B cell (primary cell): ENCODE measurements at places on chromosomes 16 and 17. TPM values are rescaled to one million over a fixed set of nuclear protein-coding genes. Genes with fewer than 3 reads are reported as not detected.

- DNase-seq = no peak
Observed at GRCh38 chr17:37019117-37019740, 70.5 kb downstream of the AATF start.

DNA sequence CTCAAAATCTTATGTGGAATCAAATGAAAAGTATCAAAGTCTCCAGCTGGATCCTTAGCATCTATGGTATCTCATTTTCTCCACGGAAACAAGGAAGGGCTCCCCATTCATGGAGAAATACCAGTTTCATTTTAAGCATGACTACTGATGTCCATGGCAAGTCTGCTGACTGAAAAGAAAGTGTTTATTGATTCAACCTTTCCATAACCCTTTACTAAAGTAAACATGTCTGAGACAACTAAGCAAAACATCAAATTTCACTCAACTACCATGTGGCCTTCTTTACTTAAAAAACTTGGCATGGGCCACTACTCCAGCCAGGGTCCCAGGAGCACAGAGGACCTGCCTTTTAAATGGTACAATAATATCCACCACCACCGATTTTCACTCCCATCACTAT, 928.0 kb upstream of the SOX9 start:
- DNase-seq = no peak

DNA sequence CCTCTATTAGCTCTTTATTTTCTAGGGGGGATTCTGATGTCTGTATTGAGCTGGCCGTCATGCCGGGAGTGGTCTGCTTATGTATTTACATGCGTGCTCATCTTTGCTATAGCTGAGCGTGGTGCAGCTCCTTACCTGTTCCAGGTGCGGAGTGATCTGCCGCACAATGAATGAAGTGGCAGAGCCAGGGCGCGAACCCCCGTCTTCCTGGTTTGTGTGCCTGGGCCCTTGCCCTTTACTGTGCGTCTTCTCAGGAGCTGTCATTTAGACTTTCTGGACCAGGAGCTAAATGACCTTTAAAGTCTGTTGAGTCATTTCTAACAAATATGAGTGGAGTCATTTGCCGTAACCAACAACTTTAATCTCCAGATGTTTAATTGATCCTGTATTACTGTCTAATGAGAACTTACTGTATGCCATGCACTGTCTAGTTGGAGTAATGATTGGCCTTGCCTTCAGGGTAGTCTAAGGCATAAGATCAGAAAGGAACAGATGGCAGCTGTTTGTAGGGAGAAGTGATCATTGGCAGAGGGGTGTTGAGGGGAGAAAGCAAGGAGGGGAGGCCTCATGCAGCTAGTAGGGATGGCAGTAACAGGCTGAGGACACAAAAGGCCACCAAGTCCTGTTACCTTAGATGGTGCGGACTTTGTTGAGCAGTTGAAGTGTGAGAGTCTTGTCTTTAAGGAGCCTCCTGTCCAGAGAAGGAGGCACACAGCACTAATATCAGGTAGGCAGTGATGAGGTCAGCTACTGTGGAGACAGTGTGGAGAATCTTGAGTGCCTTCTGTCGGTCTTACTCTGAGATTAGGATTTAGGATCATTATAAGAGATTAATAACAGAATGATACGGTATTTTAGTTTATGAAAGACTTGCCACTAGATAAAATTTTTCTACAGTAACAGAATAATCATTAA, 53.9 kb downstream of the USP10 start:
- DNase-seq = peak; percentile 18

- no peak for DNase-seq
Observed at GRCh38 chr17:74819801-74820436, 39.8 kb downstream of the GRIN2C start.

The MT1A gene
- not detected in 2 replicates for polyA plus RNA-seq

- no peak for DNase-seq
Observed at GRCh38 chr17:17050346-17051345, 8.4 kb downstream of the MPRIP start.

GRCh38 chr16:62190426-62190825, 154.2 kb upstream of the CDH8 start:
- DNase-seq = no peak

GRCh38 chr16:28597692-28598261, 927 bp upstream of the SULT1A2 start:
- DNase-seq = no peak

DNA sequence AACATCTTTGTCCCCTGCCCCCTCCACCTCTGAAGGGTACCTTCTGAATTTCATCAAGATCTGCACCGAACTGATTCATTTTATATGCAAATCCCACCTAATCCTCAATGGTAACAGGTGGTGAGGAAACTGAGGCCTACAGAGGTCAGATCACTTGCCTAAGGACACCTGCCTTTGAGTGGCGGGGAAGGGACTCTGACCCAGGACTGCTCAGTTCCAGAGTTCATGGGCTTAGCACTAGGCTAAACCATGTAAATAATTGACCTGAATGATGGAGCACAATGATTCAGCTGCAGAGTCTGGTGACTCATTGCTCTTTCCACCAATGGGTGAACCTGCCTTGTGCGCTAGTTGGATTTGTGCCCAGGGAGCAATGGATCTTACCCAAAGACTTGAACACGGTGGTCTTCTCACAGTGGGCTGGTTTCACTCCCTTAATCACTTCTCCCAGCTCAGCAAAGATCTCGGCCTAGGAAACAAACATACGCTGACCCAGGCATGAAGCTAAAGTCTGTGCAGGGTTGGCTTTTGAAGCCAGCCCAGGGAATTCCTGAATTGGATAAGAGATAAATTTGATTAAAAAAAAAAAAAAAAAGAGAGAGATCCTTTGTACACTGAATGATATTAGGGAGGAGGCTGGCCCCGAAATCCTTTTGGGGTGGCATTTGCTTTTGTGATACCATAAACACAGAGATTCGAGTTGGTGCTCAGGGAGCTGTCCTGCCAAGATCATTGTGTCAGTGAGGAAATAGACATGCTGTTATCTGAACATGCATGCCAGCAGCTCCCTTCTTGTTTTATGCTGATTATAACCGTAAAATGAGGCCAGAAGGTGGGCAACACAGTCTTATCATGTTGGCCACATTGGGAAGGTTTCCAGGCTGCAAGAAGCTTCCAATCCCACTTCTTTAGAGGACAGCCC, 17.0 kb downstream of the CRYM start:
- no peak for DNase-seq

The SLC52A1 gene
- polyA plus RNA-seq = not detected in 2 replicates

The UTS2R gene
- polyA plus RNA-seq = 0.86 and 0.88 TPM in 2 replicates

- peak; percentile 17 for DNase-seq
Observed at GRCh38 chr17:45394091-45394490, 38.6 kb downstream of the ARHGAP27 start.

- DNase-seq = peak; percentile 61
Observed at GRCh38 chr16:4372578-4373355, 1.1 kb downstream of the VASN start.

- DNase-seq = peak; percentile 60
Observed at GRCh38 chr16:30786936-30787612, at the start of gene ZNF629. TSS of gene ZNF629 (minus strand) at chr16:30787205. CDS start at chr16:30784482, 2,723 bp downstream.

DNA sequence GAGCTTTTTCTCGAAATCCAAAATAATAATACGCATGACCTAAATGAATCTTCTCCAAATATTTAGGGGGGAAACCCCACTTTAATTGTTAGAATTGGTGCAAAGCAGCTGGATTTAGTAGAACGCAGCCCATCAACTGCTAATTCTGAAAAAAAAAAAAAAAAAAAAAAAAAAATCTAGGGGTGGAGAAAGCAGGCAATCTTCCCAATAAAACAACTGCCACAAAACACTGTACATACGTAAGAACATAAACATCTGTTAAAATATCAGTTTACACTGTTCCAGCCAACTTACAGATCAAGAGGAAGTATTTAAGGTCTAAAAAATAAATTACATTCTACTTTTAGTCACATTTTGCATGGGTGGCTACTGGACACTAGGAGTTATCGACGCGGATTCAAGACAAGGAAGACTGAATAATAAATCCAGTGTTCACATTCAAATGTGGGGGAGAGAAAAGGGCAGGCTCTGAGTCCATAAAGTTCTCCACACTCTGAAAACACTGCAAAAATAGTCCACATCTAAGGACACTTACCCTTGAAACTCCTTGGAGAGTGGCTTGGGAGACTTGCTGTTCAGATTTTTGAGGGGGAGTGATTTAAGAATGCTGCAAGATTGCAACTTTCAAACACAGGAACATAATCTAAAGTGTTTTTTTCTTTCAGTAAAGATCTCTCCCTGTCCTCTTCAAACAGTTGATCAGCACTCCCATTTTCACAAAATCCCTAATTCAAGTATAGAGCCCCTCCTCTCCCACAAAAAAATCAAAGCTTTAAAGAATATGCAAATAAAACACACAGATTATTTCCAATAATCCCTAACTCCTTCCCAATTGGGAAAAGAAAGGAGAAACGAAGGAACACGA, 1.3 kb downstream of the APPBP2 start:
- DNase-seq = no peak

GRCh38 chr16:29995324-29995910, at the start of gene HIRIP3:
TSS of gene HIRIP3 (minus strand) at chr16:29995617. CDS start at chr16:29995605, 12 bp downstream.
- peak; percentile 93 for DNase-seq

DNA sequence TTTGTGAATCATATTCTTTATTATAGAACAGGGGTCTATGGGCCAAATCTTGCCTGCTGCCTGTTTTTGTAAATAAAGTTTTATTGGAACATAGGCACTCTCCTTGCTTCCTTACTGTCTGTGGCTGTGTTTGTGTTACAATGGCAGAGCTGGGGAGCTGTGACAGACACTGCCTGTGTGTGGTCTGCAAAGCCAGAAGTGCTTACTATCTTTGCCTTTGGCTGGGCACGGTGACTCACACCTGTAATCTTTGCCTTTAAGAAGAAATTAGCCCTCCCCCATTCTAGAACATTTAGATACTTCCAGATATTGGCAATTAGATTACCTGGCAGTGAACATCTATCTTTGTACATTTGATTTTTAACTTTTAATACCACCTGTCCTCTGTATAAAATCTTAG, 308.3 kb downstream of the FOXL1 start:
- DNase-seq = no peak

DNA sequence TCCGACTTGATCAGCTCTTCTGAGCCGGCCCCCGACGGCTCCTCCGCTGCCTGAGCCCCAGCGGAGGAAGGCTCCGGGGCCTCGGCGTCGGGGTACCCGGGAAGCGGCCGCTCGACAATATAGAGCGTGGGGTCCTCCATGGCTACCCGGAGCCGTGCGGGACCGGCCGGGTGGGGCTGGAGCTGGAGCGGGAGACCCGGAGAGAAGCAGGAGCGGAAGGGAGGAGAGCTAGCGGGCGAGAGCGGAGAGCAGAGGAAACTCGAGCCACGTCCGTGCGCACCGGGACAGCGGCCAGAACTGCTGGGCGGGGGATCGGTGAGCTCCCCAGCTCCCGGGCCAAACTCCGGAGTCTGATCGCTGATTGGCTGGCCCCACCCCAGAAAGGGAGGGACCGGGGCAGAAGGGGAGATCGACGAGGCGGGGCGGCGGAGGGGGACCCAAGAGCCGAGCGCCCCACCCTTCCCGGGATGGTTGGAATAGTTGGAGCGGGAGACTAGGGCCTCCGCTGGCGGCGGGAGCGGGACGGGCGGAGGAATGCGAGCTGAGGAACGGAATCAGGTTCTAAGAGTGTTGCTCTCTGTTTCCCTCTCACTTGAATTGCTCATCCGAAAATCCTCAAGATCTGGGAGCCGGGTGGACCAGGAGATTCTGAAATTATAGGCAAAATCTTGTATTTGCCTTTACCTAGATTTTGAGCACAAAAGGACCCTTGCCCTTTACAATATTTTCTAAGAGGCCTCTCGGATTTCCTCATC, at the start of gene CAVIN1:
Gene CAVIN1, minus strand, starts transcription at position 299 of the 755 bp plus-strand sequence. Its CDS starts 159 bp downstream, at position 140.
- DNase-seq = no peak

GRCh38 chr17:49545007-49545660, 30.5 kb upstream of the NXPH3 start:
- no peak for DNase-seq

DNA sequence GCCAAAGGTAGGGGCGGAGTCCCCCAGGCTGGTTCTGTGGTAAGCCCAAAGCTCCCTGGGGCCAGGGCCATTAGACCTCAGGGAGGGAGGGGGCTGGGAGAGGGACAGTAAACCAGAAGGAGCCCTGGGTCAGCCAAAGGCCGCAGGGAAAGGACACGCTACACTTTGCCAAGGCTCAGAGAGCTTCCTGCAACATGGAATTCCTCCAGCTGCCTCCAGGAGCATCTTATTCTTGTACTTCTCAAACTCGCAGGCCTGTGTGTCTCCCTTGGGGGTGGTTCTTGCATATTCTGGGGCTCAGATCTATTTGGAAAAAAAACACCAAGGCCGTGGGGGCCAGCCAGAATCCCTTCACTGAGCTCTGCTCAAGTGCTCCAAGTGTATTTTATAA, 25.1 kb downstream of the AKAP1 start:
- DNase-seq = no peak

GRCh38 chr16:64870859-64871258, 251.0 kb downstream of the CDH11 start:
- DNase-seq = no peak

DNA sequence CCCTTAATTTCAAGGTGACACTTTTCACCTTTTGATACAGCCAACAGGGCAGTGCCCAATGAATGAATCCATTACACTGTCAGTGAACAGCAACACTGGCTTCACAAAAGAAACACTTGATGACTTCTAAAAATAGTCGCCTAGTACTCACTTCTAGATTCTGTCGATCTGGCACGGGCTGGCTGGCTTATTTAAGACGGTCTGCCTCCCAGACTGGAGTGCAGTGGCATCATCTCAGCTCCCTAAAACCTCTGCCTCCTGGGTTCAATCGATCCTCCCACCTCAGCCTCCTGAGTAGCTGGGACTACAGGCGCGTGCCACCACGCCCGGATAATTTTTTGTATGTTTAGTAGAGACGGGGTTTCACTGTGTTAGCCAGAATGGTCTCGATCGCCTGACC, 1.9 kb downstream of the NDUFAB1 start:
- DNase-seq = no peak

DNA sequence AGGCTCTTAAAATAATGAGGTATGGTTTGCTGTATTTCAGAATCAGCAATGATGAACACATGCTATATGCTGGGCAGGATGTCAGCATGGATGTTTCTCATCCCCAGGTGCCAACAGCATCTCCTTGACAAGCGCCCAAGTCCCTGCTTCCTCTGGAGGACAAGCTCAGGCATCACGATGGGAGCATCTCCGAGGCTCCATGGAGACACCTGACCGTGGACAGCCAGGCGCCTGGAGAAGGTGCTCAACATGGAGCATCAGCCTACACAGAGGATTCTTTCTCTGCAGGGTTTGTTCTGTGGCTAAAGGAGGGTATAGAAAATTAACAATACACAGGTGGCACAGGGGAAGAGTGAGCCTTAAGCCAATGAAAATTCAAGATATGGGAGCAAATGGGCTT, 72.1 kb downstream of the SLC5A11 start:
- no peak for DNase-seq

The ENPP7 gene
- 0.07 and 0.40 TPM in 2 replicates for polyA plus RNA-seq

DNA sequence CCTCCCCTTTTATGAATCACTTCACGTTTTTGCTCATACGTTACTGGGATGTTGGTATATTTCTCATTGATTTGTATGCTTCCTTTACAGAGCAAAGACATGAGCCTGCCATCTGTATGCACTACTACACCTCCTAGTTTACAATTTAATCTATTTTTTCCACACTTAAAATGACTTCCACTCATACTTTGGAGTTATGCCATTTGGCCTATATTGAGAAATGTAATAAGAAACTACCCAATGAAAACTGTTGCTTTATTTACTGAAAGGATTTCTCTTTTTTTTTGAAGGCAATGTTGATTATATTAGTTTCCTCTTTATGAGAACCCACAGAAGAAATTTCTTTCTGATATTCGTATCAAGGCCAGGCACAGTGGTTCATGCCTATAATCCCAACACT, 43.1 kb downstream of the DUSP14 start:
- no peak for DNase-seq

The PIRT gene
- not detected in 2 replicates for polyA plus RNA-seq

GRCh38 chr17:10875984-10876555, 38.2 kb upstream of the PIRT start:
- peak; percentile 31 for DNase-seq
